Fibroblast of the aortic adventitia (primary cell): ENCODE measurements at places on chromosomes 1 and 21.

DNA sequence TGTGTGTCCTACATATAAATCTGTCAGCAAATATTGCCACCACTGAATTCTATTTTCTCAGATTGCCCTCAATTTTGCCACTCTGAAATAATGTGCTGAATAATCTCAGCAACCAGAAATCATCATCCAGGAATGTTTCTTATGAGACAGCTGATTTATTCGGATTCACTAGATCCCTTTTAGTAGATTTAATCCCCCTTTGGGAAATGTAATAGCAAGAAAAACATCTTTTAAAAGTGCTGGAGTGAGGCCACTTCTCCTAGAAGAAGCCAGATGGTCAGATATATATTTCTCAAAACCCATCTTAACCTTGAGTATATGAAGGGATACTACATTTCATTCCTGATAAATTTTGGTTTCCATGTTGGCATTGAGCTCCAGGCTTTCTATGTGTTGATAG lies 327.7 kb downstream of the SMYD3 start:
- no peak for DNase-seq

DNA sequence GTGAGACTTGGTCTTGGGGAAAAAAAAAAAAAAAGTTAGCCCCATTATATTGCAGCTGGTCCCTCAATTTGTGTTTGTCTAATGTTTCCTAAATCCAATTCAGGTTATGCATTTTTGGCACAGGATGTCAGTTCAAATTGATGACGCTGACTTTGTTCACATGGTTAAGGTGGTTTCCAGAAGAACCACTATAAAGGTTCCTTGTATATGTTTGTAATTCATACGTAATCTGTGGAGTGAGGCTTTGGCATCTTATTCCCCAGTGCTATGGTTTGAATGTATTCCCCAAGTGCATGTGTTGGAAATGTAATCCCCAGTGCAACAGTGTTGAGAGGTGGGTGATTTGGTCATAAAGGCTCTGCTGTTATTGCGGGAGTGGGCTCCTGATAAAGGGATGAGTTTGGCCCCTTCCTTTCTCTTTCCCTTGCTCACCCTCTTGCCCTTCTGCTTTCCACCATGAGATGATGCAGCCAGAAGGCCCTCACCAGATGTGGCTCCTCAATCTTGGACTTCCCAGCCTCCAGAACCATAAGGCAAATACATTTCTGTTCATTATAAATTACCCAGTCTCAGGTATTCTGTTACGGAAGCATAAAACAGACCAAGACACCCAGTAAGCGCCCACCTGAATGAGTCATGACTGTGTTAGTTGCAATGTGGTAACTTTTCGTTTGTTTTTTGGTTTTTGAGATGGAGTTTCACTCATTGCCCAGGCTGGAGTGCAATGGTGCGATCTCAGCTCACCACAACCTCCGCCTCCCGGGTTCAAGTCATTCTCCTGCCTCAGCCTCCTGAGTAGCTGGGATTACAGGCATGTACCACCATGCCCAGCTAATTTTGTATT lies 19.5 kb upstream of the HLCS start:
- DNase-seq: no peak

GRCh38 chr1:95168761-95169351 lies 51.7 kb downstream of the TLCD4 start:
- DNase-seq: no peak

GRCh38 chr1:233672732-233673131 lies 58.8 kb downstream of the KCNK1 start:
- DNase-seq: no peak

DNA sequence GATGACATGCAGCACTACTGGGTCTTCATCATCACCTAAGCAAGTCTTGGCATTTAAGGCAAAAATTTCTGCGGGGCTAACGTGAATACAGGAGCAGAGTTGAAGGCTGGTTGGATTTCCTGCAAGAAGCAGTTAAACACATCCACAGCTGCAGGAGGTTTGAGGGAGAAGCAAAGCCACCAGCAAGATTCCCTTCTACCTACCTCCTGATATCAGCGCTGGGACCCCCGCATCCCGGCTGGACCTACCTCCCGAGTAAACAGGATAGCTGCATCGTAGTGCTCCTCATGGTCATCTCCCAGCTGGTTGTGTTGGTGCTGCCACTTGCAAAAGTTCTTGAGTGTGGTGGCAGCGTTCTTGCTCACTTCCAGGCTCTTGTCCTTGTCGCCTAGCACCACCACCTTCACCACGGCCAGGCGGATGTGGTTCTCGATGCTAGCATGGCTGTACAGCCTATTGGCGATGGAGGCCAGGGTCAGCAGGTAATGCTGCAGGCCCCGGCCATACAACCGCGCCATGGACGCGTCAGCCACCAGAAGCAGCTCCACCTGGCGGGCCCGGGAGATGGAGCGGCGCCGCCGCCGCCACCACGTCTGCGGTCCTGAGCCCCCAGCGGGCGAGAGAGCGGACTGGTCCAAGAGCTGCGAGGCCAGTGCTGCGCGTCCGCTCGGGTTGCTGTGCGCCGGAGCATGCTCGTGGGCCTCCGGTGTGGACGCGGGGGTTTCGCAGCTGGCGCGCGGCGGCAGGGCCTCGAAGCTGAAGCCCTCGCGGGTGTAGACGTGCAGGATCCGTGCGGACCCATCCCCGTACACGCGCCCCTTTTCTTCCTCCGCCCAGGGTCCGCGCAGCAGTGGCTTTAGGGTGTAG lies 1.6 kb downstream of the ADAMTS5 start:
- peak; percentile 46 for DNase-seq

DNA sequence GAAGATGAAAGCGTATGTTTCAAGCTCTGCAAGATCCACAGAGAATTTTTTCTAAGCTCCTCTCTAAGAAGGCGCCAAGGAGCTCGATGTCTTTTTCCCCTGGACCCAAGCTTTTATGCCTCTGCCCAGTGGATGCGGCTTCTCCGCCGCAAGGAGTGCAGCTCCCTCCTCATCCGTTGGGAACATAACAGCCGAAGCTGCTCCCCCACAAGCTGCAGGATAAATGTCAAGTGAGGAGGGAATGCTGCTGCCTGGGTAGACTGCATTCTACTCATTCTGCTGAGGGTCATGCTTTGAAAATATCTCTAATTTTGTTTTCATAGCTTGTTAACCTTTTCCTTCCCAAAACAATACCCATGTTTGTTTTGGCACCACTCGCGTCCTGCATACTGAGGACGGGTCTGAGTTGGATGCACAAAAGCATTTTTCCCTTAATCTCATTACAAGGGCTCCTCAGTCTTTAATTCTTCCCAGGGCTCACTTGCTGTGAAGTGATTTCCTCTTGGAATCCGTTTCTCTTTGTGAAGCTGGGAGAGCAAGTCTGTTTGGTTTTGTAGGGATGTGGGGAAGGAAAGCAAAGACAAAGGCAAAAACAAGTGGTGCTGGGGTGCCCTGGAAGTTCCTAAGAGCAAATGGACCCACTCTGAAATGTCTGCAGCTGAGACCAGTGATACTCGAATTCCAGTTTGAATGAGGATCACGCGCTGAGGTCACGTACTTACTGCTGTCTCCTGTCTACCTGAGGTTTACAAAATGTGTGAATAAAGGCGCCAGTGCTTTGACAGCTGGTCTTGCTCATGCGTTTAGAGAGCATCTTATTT lies 134.0 kb upstream of the IRF2BP2 start:
- peak; percentile 55 for DNase-seq

DNA sequence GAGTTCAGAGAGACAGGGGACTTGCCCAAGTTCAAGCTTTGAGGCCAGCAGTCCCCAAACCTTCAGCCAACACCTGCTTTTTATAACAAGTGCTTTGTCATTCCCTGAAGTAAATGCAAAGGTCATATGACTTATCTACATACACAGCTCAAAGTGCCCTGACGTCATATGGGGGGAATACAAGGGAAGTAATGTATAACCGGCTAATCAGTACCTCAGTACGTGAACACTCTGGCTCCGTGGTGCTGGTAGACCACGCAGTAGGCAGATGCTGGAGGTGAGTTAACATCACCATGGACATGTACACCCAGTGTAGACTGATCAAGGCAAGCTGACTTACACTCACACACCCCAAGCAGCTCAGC lies 60.0 kb downstream of the BACE2 start:
- no peak for DNase-seq

GRCh38 chr1:36614991-36615390 lies 132.3 kb upstream of the CSF3R start:
- no peak for DNase-seq

- DNase-seq: no peak
Measured at GRCh38 chr1:158652721-158653334, 33.7 kb downstream of the SPTA1 start.

DNA sequence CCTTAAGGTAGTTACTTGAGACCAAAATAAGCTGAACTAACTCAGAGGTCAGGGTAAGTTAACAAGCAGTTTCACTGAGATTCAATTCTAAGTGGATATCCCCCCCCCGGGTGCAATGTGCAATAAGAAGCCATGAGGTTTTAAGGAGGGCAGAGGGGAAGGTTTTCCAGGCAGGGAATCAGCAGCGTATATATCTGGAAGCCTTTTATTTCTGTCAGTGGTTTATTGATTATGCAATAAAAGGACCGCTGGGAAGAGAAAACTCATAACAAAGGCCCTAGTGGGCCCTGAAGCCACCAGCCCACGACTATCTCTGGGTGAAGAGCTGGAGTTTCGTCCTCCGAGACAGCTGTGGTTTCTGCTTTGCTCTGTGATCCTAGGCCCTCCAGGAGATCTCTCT lies 53.1 kb upstream of the CTPS1 start:
- DNase-seq: no peak

GRCh38 chr1:77776007-77776700 lies 3.3 kb upstream of the MIGA1 start:
- DNase-seq: no peak

- DNase-seq: peak; percentile 35
Measured at GRCh38 chr1:3688356-3689137, 36.2 kb downstream of the TP73 start.

- DNase-seq: no peak
Measured at GRCh38 chr1:115543247-115543646, 98.5 kb upstream of the VANGL1 start.

GRCh38 chr1:74341702-74342339 lies 106.6 kb downstream of the TNNI3K start:
- DNase-seq: no peak

DNA sequence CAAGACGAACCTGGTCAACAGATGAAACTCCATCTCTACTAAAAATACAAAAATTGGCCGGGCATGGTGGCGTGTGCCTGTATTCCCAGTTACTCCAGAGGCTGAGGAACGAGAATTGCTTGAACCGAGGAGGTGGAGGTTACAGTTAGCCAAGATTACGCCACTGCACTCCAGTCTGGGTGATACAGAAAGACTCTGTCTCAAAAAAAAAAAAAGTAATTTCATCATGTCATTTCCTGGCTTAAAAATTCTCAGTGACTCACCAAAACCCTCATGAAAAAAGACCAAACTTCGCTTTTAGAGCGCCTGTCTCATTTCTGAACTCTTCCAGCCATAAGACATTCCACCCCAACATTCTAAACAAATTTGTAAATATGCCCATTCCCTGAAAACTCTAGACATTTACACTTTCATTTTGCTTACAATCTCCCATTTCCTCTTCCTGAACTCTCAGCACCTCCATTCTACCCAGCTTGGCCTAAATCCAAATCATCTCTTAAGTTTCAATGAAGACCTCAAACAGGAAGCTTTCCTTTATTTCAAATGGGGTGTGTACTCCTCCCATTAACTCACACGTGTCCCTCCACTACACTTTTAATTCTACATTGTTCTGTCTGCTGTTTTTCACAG lies 50.5 kb upstream of the PRRC2C start:
- peak; percentile 91 for DNase-seq

DNA sequence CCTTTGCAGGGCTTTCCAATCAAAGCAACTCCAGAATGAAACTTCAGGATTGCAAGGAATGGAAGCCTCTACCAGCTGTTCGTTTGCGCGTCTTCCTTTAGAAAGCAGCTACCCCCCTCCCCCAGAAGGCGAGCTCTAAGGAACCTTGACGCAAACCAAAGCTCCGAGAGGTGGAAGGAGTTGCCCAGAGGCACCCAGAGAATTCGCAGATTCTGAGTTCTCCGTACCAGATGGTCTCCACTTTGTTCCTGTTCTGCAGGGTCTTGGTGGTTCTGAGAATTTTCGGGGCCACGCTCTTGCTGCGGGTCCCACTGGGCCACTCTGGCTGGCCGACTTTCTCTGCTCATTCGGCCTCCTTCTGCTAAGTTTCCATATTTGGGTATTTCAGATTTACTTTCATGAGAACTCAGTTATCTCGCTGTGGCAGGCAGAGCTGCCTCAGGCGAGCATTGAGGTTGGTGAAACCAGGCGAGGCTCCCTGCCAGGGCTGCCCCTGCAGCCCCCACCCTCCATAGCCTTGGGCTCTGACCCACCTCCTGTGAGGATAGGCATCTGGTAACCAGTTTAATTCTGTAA lies 801 bp downstream of the TRAF5 start:
- DNase-seq: peak; percentile 67

GRCh38 chr1:53076165-53076564 lies 14.2 kb downstream of the PODN start:
- DNase-seq: no peak

DNA sequence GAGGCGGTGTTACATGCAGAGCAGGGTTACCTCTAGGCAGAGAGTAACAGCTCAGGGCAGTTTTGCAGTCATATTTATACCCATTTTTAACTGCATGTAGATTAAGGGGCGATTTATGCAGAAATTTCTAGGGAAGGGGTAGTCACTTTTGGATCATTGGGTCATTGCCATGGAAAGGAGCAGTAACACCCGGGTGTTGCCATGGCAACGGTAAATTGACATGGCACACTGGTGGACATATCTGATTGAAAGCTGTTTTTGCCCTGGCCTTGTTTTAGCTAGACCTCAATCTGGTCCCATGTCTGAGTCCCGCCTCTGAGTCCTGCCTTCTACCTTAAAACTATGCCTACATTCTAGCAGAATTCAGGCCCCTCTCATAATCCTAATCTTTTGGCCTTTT lies 11.8 kb upstream of the USP1 start:
- DNase-seq: no peak

GRCh38 chr1:11645670-11646265 lies 8.5 kb downstream of the FBXO2 start:
- peak; percentile 71 for DNase-seq

DNA sequence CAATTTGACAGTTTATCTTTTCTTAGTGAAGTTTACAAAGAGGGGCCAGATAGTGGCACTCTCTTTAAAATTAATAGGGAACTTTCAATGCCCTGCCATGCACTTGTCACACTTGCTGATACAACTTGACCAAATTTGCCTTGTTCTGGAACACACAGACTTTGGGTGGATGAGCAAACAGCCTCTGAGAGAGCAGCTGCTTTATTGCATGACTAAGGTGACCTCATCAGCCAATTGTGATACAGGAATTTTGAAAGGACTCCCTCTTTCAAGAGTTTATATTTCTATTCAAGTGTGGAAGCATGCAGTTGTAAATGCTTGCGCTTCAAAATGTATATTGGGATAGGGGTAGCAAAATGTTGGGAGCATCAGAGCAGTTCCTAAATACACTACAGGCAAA lies 2.1 kb upstream of the RGS1 start:
- peak; percentile 62 for DNase-seq
